ENCODE measurements at places on chromosomes 2 and 18. TPM values are rescaled to one million over a fixed set of nuclear protein-coding genes. Genes with fewer than 3 reads are reported as not detected.

- peak; percentile 34 for DNase-seq
Observed at GRCh38 chr2:71790226-71791060, 337.1 kb downstream of the DYSF start.

- no peak for DNase-seq
Observed at GRCh38 chr2:67394734-67395133, 2.4 kb upstream of the ETAA1 start.

DNA sequence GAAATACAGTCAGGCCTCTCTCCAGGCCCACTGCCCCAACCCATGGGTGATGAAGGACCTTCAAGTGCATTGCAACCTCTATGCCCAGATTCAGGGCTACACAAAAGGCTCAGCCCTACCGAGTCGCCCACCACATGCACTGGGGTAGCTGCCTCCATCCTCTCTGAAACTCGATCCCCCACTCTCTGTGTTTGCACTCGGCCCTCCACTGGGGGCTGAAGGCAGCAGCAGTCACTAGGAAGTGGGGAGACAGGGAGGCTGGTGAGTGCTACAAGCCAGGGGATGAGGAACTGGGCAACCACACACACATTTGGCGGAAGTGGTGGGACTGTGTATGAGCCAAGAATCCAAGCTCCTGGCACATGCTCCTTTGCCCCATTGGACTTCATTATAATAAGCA lies 94.6 kb downstream of the CERS6 start:
- DNase-seq, result no peak

- DNase-seq, result peak; percentile 75
Observed at GRCh38 chr2:46014911-46015654, 282.1 kb upstream of the EPAS1 start.

DNA sequence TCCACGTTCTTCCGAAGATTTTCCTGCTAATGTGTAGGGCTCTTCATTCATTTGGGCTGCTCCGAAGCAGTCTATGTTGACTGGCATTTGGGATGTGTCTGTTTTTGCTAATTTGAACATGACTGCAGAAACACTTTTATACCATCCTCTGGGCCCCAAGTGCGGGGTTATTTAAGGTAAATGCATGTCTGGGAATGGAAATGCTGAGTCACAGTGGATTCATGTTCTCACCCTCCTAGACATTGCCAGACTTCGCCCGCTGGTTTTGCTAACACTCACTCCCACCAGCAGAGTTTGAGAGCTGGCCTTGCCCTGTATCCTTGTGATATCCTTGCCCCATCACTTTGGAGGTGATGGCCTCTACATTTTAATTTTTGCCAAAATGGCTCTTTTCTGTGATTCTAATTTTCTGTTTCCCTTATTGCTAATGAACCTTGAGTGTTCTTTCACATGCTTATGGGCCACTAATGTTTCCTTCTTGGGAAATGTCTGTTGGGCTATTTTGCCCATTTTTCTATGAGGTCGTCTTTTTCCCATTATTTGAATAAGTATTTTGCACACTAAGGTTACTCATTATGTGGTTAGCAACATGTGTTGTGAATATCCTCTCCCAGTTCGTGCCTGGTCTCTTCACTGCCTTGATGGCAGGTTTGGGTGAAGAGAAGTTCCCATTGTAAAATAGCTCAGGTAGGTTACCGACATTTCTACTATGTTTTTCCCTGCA lies 204.1 kb downstream of the GLI2 start:
- no peak for DNase-seq

- no peak for DNase-seq
Observed at GRCh38 chr2:109494351-109494750, 119.4 kb downstream of the SEPTIN10 start.

DNA sequence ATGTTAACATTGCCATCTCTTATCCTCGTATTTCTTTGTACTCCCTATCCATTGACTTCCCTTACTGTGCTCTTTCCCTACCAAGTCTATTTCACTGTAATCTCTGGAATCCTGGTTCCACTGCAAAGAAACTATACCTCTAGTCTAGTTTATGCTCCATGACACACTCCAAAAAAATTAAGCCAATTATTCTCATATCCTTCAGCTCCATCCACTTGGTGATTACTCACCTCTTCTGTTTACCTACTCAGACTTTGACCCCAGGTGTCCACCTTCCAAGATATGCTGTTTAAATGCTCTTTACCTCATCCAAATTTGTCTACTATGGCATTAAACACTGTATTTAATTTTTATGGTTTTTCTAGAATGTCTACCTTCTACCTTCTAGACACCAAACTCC lies 137.9 kb downstream of the ATAD2B start:
- no peak for DNase-seq

DNA sequence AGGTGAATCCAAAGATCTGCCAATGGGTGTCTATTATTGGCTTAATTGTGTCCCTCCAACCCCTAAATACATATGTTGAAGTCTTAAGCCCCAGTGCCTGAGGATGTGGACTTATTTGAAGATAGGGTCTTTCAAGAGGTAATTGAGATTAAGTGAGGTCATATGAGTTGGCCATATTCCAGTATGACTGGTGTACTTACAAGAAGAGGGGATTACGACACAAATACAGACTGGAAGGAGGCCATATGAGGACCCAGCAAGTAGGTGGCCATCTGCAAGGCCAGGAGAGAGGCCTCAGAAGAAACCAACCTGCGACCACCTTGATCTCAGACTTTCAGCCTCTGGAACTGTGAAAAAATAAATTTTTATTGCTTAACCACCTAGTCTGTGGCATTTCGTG lies 121.1 kb upstream of the FN1 start:
- no peak for DNase-seq

GRCh38 chr2:134392442-134393074 lies 138.7 kb downstream of the MGAT5 start:
- peak; percentile 66 for DNase-seq

GRCh38 chr2:216739035-216739434 lies 43.7 kb upstream of the IGFBP5 start:
- no peak for DNase-seq

- peak; percentile 78 for DNase-seq
Observed at GRCh38 chr2:73070643-73071359, 711 bp downstream of the SFXN5 start.

GRCh38 chr2:86398500-86399474 lies 42.4 kb upstream of the KDM3A start:
- DNase-seq, result no peak

DNA sequence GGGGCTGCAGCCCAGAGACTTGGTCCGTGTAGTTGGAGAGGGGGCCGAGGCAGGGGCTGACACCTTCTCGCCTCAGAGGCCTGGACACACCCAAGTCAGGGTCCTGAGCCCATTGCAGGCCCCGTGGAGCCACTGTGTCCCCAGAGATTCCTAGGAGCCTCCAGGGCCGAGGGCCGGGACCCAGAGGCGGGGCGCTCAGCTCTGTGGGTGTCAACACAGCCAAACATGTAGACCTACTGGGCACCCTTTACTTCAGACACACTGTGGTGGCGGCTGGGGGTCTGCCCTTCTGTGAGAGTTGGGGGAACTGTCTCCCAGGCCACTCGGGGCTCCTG lies 459 bp upstream of the ESPNL start:
- DNase-seq, result peak; percentile 53

- no peak for DNase-seq
Observed at GRCh38 chr18:27202741-27203140, 17.6 kb upstream of the CHST9 start.

- no peak for DNase-seq
Observed at GRCh38 chr2:82487354-82487753, 1971.7 kb downstream of the SUCLG1 start.

DNA sequence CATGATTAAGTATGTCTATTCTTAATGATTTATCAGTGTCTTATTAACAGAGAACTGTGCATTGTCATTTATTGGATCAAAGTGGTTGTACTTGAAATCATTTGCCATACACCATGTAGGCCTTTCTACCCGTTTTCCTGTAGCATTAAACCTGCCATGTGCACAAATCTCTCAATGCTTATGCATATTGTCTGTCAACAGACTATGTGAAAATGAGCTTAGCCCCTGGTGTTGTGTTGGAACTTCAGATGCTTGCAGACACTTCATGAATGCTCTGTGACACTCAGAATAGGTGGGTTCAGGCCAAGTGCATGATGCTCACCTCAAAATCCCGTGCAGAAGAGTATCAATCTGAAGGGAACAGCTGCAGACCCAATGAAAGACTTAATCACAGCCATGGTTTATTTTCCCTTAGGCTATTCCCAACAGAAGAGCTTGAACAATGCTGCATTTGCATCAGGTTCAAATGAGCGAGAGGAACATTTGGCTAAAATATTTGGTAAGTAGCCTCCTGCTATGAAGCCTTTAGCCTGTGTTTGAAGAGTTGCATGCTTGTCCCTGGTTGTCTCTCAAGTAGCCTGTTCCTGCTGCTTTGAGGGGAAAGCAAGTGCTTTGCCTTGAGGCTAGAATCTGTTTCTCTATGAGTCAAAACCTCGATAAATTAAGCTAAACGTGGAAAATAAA lies 6.1 kb downstream of the C2orf92 start:
- no peak for DNase-seq

DNA sequence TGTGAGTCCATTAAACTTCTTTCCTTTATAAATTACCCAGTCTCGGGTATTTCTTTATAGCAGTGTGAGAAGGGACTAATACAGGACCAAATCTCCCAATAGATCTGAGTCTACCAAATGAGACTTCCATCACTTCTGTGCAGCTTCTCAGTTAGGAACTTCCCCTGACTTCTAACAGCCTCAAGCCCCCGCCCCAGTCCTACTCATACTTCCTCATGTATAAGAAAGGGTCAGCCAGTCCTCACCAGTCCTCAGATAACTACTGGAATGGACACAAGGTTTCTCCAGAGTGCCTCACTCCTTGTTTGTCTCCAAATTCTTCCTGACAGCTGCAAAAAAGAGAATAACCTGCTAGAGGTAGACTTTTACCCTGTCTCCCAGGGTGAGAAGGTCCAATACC lies 19.5 kb downstream of the TTC32 start:
- DNase-seq, result peak; percentile 9

GRCh38 chr2:178072383-178073301 lies at the start of gene PDE11A:
TSS of gene PDE11A (minus strand) at chr2:178072777. CDS start at chr2:178072437, 340 bp downstream.
- peak; percentile 95 for DNase-seq

DNA sequence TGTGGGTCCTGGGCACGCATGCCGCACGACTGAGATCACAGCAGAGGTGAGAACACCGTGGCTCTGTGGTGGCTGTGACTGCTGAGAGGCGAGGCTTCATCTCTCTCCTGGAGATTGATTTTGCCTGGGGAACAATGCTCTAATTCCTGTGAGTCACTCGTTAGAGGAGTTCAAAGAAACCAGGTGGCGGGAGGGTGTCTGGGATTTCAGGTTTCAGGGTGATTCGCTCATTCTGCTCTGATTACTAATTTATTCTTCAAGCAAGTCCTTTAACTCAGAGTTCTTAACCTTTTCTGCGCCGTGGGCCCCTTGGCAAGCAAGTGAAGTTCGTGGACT lies 56.3 kb downstream of the GLI2 start:
- peak; percentile 74 for DNase-seq

SULT1C4 gene
- 3.5 TPM for total RNA-seq

ANO7 gene
- 8.1 TPM for total RNA-seq

REG3G gene
- not detected for total RNA-seq

CYBRD1 gene
- 3.6 TPM for total RNA-seq

RAB31 gene
- 3.3 TPM for total RNA-seq

AKAIN1 gene
- total RNA-seq, result not detected

CIB4 gene
- total RNA-seq, result not detected

EPHA4 gene
- total RNA-seq, result 60.1 TPM

EVA1A gene
- 2.2 TPM for total RNA-seq
